Central memory CD8-positive, alpha-beta T cell (primary cell): ENCODE measurements at places on chromosomes 4 and X.

- no peak for DNase-seq
Measured at GRCh38 chr4:118969359-118969758, 80.7 kb downstream of the SYNPO2 start.

GRCh38 chr4:40314951-40315350, 20.2 kb upstream of the CHRNA9 start:
- DNase-seq = no peak

GRCh38 chr4:73798842-73799241, 37.6 kb upstream of the CXCL6 start:
- no peak for DNase-seq

GRCh38 chr4:186241616-186242015, 14.3 kb downstream of the KLKB1 start:
- no peak for DNase-seq

- no peak for DNase-seq
Measured at GRCh38 chr4:2761035-2761923, 5.1 kb upstream of the TNIP2 start.

- no peak for DNase-seq
Measured at GRCh38 chrX:5586726-5587125, 641.9 kb downstream of the NLGN4X start.

DNA sequence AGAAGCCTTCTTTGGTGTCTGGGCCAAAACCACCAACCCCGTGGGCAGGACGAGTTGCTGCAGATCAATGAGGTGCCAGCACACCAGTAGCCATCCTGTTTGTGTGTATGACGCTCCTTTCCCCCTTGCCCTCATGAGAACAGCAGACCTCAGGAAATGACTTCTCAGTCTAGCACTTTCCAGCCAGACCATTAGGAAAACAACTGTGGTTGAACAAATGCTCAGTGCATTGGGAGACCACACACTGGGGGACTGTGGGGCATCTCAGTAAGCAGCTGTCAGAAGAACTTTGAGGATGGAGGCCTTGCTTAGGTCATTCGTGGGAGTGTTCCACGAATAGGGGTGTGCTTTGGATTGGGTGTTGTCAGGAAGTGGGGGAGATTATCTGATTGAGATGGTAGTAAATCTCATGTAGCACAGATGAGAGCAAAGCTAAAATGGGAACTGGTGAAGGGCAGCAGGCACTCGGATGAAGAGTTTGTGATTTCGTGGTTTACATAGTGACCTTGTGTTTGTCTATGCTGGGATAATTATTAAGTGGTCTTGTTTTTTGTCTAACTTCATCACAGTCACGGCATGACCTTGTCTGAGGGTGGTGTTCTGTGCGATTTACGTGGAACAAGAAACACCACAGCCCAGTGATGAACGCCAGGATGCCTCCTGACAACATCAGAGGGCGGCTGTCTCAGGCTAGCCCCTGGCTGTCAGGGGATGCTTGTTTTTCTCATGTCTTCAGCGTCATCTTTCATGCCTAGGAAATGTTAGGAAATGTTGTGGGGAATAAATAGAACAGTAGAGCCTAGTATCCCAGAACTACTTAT, 70.1 kb downstream of the USP46 start:
- no peak for DNase-seq

GRCh38 chr4:44983083-44983482, 256.7 kb upstream of the GNPDA2 start:
- no peak for DNase-seq

DNA sequence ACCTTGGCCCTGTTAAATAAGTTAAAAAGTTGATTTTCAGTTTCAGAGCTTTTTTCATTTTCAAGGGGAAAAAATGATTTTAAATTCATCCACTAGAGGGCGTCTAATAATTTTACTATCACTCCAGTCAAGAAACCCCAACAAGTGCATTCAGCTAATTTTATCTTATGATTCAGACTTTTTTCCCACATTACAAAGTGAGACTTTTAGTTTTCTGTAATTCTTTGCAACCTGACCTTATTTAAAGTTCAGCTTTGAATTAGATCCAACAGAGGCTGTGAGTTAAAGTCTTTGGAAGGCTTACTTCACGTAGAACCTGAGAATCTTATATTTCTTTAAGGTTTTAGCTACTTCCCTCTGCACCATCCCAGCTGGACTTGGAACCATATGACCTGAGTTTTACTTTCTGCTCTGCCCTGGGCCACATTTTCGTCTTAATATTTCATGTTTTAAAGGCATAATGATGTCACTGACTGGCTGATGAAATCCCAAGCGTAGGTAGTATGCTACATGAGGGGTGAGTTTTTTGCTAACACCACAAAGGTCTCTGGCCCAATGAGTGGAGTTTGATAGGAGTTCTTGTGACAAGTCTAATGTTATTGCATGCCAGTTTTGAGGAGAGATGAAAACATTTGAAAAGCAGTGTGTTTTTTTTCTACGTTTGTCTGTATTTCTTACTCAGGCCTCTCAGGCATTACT, 7.2 kb downstream of the GNRHR start:
- no peak for DNase-seq

DNA sequence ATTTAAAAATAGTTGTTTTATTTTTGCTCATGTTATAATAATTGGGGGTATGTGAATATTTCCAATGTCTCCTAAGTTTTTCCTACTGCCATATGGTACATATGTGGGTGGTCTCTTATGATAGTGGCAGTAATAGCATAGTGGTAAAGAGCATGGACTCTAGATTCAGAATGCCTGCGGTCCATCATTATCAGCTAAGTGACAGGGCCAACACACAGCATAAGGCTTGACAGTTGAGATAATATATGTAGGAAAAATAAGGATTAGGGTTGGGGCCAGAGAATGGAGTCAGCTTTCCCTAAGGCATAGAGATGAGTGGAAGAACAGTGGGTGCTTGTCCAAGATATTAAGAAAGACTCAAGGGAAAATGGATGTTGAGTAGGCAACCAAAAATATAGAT, 2707.5 kb downstream of the PCDH7 start:
- DNase-seq = no peak

DNA sequence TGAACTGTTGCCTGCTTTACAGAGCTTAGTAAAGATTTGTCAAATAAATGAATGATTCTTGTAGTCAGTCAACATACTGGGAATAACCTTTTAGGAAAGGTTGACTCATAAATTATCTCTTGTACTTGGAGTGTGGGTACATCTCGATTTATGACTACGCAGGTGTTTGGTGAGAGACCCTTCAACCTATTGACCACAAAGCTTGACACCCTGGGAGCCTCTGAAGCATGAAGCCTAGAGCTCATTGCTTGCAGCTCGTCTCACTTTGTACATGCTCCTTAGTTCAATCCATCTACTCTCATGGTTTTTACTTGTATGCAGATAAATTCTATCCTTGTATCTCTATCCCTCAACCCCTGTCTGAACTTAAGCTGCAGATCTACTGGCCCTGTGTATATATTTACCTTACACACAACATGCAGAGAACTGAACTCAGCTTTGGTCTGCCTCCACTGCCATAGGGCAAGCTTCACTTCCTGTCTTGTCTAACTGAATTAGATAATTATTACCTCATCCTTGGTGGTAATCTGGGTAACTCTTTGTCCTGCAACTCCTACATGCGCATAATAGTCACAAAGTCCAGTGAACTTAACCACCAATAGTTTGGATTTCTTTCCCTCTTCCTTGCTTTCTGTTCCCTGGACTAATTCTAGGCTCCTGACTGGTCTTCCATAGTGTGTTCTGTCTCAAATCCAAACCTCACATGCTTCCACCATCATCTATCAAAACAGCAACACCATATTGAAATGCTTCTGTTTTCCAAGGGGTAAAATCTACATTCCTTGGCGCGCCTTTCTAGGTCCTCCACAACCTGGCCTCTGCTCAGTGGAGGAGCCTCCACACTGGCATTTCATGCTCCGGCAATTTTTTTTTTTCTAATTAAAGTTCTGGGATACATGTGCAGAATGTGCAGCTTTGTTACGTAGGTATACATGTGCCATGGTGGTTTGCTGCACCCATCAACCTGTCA, 32.2 kb upstream of the FAT1 start:
- DNase-seq = no peak

DNA sequence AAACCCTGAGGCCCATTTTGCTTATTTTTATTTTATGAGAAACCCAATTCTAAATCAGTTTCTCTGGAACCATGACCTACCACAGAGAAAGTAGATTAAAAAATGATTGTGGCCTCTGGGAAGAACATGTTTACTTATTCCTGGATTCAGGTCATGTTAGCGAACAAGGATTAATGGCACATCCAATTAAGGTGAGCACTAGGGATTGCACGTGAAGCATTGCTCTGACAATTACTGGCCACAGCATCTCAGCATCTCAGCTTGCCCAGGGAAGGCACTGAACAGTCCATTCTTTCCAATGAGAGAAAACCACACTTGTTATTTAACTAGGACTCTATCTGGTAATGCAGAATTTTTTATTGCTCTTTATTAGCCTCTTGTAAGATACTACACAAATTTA, 119.8 kb downstream of the ZNF330 start:
- DNase-seq = no peak

DNA sequence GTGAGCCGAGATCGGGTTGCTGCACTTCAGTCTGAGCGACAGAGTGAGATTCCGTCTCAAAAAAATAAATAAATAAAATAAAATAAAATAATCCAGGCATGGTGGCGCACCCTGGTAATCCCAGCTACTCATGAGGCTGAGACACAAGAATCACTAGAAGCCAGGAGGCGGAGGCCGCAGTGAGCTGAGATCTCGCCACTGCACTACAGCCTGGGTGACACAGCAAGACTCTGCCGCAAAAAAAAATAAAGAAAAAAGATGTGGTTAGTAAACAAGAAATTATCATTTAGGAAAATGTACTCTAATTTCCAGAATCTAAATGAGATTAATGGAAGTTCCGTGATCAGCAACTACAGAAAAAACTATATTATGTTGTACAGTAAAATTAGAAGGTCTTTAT, 14.5 kb upstream of the LRBA start:
- no peak for DNase-seq

DNA sequence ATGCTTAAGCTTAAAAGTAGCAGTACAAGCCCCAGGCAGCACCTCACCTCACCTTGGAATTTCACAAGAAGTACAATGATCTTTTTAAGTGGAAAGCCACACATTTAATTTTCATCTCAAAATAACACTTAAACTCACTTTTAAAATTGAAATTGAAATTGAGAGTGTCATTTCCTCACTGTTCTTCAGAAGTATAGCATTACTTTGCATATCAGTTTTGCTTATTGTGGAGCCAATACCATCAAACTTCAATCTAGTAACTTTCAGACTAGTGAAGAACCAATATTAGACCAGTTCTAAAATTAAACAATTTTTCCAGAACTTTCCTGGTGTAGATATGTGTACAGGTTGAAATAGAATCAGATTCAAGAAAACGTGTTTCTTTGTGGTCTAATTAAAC, 242.4 kb downstream of the NDST4 start:
- no peak for DNase-seq

DNA sequence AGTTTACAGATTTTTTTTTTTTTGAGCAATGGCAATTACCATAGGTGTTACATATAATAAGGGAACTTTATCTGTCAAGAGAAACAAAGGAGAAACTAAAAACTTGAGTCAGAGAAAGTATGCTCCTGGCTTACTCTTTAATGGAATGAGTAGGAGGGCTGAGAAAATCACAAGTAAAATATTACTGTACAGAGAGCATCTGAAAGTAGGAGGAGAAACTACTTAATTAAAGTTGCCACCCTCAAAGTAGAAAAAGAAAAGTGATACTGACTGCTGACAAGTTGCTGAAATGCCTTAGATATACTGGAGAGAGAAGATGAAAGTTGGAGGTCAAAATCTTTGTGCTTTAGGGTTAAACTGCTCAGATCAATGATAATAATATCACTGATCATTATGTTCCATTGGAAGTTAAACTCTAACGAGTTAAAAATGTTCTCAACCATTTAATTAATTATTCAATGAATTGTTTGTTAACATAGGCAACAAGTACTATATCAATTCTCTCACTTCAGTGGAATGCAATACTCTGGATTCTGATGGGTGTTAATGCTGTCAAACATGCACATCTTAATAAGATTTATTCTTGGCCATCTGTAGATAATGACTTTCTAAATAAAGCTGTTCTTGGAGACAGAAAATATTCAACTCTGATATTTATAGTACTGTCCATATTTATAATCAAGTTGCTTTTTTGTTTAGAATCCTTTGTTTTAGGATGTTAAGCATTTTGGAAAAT, 61.2 kb upstream of the CAMK2D start:
- DNase-seq = no peak

- DNase-seq = no peak
Measured at GRCh38 chr4:130071746-130072145, 975.8 kb downstream of the C4orf33 start.

DNA sequence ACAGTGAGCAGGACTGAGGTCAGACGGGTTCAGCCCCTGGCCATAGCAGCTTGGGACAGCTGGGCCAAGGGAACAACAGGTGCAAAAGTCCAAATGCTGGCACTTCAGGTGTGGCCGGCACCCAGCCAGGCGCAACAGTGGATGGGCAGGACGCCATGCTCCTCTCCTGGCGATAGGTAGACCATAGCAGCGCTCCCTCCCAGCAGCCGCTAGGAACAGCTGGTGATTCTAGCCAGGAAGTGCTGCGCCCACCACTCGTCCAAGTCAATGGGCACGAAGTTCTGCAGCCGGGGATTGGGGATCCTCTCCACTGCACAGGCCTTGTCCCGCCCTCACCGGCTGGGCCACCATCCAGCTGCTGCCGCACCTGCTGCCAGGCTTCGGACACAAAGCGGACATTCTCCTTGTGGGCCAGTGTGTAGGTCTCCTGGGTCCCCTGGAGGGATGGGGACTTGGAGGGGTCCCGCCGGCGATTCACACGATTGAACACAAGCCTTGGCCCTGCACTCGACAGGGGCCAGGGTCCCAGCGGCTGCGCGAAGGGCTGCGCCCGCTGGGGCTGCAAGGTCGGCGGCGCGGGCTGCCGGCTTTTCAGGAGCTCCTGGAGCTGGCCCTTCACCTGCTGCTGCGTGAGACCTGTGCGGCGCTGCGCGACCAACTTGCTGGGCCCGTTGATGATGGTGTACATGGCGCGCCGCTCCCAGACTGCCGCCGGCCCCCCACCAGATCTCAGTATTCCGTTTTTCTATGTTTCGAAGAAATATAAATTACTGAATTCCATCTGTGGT, 227.5 kb upstream of the STK26 start:
- DNase-seq = no peak

GRCh38 chr4:148426643-148427042, 15.6 kb downstream of the NR3C2 start:
- no peak for DNase-seq

DNA sequence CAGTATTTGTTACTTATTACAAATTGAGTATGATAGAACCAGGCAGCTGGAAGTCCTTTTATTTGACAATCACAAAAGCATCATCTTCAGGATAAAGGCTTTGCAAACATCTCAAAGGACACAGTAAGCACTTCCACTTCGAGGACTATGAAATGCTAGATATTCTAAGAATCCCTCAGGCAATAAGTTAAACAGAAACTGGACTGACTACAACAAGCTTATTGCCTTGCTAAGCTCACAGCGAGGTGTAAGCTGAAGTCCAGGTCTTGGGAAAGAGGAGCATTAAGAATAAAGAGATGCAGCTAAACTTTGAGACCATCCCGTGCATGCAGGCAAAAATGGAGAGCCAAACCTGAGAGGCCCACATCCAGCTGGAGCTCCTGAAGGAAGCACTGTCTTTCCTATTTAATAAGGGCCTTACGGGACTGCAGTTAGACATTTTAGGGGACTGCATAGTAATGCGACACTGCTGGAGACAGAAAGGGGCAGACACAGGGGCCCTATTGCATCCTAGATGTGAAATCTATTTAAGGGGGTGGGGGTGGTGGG, 38.7 kb downstream of the DCHS2 start:
- no peak for DNase-seq

GRCh38 chr4:186687265-186687664, 36.4 kb downstream of the FAT1 start:
- DNase-seq = no peak

GRCh38 chrX:153465691-153466380, 4.5 kb downstream of the HAUS7 start:
- DNase-seq = no peak

GRCh38 chr4:165031436-165032211, at the start of gene TRIM60:
TSS of gene TRIM60 (plus strand) at chr4:165031999. CDS start at chr4:165040073, 8,074 bp downstream.
- DNase-seq = no peak
